ENCODE measurements at places on chromosomes 2 and 18.
A peak's percentile ranks its signal among the peaks of the same experiment; 100 is the strongest.

GRCh38 chr2:170298861-170299429 is 121.0 kb downstream of the MYO3B start:
- DNase-seq, result no peak

DNA sequence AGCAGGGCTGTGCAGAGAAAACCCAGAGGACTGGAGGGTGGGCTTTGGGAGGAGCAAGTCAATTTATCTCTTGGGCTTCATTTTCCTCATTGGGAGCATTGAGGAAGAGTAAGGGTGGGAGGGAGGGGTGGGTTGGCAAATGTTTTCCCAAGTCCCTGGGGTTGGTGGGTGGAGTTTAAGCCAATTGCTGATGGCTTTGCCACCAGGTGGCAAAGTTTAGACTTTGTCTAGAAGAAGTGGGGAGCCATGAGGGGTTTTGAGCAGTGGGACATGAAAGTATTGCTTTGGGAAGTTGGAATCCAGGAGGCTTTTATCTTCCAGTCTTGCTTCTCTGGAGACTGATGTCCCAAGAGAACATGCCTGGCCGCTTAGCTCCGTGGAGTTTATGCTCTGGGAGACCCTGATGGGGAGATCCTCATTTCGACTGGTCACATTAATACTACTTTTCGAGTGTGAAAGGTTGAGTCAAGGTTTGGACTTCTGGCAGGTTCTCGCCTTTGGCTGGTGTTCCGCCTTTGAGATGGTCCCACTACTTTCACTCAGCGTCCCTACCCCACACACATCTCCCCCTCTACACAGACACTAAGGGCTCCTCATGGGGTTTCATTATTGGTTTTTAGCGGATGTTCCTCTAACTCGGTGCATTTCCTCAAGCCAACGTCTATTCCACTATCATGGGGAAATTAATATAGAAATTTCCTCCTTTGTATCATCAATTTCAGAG is 126.7 kb downstream of the PRKCE start:
- DNase-seq, result peak; percentile 23

GRCh38 chr2:25651066-25651465 is 22.3 kb downstream of the DTNB start:
- DNase-seq, result no peak

- peak; percentile 90 for DNase-seq
Measured at GRCh38 chr2:165401285-165401852, 68.1 kb upstream of the CSRNP3 start.

GRCh38 chr2:222861411-222862105 is 722 bp downstream of the ACSL3 start:
- DNase-seq, result peak; percentile 69

DNA sequence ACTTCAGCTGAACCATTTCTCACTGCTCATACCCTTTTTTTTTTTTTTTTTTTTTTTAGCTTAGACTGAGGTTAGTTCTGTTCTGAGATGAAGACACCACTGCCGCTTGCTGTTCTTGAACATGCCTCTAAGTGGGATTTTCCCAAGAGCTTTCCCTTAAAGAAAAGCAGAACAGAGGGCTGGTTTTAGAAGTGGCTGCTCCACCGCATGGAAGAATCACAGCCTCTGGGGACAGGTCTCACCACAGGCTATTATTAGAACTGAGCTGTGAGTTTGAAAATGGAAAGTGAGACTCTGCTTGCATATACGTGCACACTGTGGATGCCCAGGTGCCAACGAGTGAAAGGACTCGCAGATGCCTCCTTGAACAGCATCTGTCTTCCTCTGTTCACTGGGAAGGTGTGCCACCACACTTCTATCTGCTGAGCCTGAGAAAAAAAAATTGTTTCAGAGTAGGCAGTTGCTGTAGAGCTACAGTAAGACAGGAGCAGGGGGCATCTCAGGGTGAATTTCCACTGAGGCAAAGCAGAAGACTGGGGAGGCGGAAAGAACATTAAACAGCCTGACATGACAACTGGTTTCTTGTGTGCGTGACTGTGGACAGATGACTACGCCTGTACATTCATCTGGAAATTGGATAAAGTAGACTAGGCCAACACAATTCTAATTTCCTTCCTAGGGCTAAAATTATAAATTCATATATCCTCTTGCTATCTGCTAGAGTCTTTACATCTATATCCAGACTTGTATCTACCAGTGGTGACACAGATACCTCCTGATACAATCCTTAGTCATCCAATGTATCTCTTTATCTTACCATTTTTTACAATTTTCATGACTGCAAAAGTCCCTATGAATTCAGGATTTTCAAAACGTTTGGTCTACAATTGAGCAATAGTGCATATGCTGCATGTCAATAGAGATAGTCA is 1045.7 kb upstream of the CELF4 start:
- DNase-seq, result no peak

- DNase-seq, result no peak
Measured at GRCh38 chr2:202035941-202036372, 2.3 kb downstream of the FZD7 start.

DNA sequence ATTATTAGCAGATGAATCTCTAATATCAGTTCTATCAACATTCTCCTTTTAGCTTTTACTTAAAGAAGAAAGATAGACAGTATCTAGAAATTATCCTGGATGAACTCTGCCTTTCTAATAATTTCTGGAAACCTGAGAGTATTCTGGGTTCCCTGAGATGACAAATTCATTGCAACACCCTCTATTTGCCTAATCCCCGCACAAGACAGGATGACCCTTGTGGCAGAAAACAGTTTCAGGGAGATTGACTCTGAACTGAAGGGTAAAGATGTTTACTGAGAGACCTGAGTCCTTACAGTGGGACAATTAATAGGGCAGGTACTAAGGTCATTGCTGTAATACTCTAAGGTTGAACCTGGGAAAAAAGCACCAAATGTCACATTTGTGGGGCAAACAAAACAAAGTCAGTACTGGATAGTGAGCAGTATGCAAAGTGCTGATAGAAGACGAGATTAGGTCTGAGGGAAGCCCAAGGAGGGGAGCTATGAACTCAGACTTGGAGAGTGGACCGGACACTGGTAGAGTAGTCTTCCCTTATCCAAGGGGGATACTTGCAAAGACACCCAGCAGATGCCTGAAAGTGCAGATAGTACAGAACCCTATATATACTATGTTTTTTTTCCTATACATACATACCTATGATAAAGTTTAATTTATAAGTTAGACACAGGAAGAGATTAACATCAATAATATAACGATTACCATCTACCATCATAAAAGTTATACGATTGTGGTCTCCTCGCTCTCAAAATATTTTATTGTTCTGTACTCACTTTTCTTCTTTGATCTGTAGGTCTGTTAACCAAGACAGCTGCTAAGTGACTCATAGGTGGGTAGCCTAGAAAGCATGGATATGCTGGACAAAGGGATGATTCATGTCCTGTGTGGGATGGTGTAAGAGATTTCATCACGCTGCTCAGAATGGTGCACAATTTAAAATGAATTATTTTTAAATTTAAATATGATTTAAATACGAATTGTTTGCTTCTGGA is 148.3 kb upstream of the KLHL14 start:
- DNase-seq, result no peak

DNA sequence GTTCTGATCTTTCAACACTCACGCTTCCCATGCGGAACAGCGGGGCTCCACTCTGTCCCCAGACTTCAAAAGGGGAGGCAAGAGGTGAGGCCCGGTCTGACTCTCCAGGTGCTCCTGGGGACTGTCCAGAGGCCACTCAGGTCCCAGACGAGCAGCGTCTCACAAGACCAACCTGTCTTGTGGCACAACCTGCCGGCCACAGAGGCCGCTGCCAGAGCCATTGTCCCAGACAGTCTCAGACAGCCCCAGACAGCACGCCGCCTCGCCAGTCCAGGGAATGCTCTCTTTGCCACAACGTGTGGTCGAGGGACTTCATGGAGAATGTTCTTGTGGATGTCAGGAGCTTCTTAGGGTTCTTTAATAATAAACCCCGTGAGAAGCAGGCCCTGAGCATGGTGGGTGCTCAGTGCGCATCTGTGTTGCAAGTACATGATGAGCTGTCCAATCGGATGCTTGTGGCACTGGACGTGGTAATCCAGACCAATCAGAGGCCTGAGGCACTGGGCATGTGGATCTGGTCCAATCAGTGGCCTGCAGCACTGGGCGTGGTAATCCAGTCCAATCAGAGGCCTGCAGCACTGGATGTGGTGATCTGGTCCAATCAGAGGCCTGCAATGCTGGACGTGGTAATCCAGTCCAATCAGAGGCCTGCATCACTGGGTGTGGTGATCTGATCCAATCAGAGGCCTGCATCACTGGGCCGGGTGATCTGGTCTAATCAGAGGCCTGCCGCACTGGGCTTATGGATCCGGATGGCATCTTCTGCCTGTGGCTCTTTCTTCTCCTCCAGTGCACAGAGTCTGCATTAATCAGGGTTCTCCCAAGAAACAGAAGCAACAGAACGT is 76.4 kb downstream of the TMEM18 start:
- DNase-seq, result no peak

DNA sequence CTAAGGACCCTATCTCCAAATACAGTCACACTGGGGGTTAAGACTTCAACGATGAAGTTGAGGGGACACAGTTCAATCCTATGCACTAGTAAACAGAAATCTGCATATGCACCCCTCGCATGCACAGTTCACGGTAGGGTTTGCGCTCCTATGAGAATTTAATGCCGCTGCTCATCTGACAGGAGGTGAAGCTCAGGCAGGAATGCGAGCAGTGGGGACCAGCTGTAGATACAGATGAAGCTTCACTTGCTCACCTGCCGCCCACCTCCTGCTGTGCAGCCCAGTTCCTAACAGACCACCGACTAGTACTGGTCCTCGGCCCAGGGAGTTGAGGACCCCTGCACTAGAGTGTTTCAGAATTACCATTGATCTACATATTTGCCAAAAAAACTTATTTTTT is 40.0 kb upstream of the FAHD2A start:
- no peak for DNase-seq

- DNase-seq, result no peak
Measured at GRCh38 chr2:197251576-197251975, 59.0 kb downstream of the ANKRD44 start.

DNA sequence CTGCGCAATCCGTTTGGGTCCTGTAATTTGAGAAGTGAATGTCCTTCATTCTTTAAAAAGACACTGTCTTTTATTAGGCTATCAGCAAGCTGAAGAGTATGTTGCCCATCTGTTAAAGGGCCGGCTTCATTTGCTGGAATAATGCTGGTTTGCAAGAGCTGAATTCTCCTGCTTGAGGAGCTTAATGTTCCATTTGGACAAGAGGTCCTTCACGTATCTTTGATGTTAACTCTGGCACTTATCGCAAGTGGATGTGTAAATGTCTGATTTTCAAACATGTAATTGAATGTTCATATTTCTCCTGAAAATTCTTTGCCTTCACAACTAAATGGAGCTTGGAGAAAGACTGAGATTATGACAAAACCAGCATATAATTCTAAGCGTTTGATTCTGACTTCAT is 280.8 kb upstream of the NRP2 start:
- DNase-seq, result no peak

- no peak for DNase-seq
Measured at GRCh38 chr2:2222931-2223330, 108.1 kb downstream of the MYT1L start.

DNA sequence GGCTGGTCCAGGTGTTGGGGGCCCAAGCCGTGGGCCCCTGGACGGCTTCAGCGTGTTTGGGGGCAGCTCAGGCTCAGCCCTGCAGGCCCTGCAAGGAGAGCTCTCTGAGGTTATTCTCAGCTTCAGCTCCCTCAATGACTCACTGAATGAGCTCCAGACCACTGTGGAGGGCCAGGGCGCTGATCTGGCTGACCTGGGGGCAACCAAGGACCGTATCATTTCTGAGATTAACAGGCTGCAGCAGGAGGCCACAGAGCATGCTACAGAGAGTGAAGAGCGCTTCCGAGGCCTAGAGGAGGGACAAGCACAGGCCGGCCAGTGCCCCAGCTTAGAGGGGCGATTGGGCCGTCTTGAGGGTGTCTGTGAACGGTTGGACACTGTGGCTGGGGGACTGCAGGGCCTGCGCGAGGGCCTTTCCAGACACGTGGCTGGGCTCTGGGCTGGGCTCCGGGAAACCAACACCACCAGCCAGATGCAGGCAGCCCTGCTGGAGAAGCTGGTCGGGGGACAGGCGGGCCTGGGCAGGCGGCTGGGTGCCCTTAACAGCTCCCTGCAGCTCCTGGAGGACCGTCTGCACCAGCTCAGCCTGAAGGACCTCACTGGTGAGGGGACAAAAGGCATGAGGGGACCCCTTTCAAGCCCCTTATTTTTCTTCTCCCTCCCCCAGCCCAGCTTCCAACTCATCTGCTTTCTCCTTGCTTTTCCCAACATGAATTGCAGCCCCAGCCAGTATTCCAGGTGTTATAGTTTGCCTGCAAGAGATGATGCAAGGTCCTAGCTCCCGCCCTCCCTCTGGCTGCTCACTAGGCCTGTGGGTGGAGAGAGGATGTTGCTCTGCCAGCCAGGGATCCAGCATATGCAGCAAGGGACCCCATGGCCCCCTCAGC is 2.9 kb upstream of the KHK start:
- DNase-seq, result no peak
